ENCODE measurements at places on chromosomes 4 and X. TPM values are rescaled to one million over a fixed set of nuclear protein-coding genes. Genes with fewer than 3 reads are reported as not detected.

RHOXF2 gene
- total RNA-seq, result 0.25 TPM

HHIP gene
- total RNA-seq, result 2.4 TPM

PNMA5 gene
- not detected for total RNA-seq

SPIN2A gene
- total RNA-seq, result 10.9 TPM

GC gene
- 0.17 TPM for total RNA-seq

TEX13D gene
- total RNA-seq, result 0.14 TPM

RAP1GDS1 gene
- total RNA-seq, result 54.4 TPM

APBB2 gene
- 64.4 TPM for total RNA-seq

MXRA5 gene
- total RNA-seq, result 2.0 TPM

P2RY10 gene
- total RNA-seq, result not detected

PHKA1 gene
- total RNA-seq, result 3.6 TPM

RTL3 gene
- not detected for total RNA-seq

TMPRSS11F gene
- 0.29 TPM for total RNA-seq

UNC5C gene
- total RNA-seq, result 10.9 TPM

KLB gene
- total RNA-seq, result 0.60 TPM

RPA4 gene
- 0.53 TPM for total RNA-seq

DUX4 gene
- total RNA-seq, result not detected

MTNR1A gene
- 0.21 TPM for total RNA-seq

RPS6KA3 gene
- total RNA-seq, result 24.9 TPM

FGD1 gene
- total RNA-seq, result 13.7 TPM

ARX gene
- total RNA-seq, result 0.24 TPM

SHROOM2 gene
- 6.1 TPM for total RNA-seq

AKAP14 gene
- not detected for total RNA-seq

FREM3 gene
- total RNA-seq, result not detected

PRRG3 gene
- 5.4 TPM for total RNA-seq

NSUN7 gene
- total RNA-seq, result 0.22 TPM

DCAF8L2 gene
- not detected for total RNA-seq

TCEAL6 gene
- total RNA-seq, result not detected

NKX6-1 gene
- 29.1 TPM for total RNA-seq

GAGE12E gene
- total RNA-seq, result not detected

BMPR1B gene
- 3.1 TPM for total RNA-seq

QRFPR gene
- total RNA-seq, result not detected

USP51 gene
- total RNA-seq, result 3.0 TPM

OTUD6A gene
- total RNA-seq, result not detected

HTRA3 gene
- total RNA-seq, result 8.1 TPM

CDS1 gene
- total RNA-seq, result 4.9 TPM

NUDT11 gene
- 55.1 TPM for total RNA-seq

ZBTB49 gene
- total RNA-seq, result 6.3 TPM

NAP1L2 gene
- 23.7 TPM for total RNA-seq

GPRIN3 gene
- 19.5 TPM for total RNA-seq

PRRG1 gene
- 5.8 TPM for total RNA-seq

RHOXF1 gene
- not detected for total RNA-seq

MAN2B2 gene
- 22.0 TPM for total RNA-seq

SPANXN4 gene
- total RNA-seq, result not detected
